Activated CD4-positive, alpha-beta T cell treated with anti-CD3 and anti-CD28 coated beads, Interleukin-2, amount 50 U/mL, for 48 hours (primary cell): ENCODE measurements at places on chromosomes 5 and 9.

DNA sequence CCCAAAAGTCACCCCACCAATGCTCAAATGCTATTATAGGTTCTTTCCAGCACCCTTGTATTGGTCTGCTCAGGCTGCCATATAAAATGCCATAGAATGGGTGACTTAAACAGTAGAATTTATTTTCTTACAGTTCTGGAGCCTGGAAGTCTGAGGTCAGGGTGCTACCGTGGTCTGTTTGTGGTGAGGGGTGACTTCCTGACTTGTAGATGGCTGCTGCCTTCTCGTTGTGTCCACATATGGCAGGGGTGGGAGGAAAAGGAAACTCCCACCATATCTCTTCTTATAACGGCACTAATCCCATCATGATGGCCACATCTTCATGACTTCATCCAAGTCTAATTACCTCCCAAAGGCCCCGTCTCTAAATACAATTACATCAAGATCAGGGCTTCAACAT, 257.8 kb upstream of the TARS1 start:
- no peak for DNase-seq

GRCh38 chr5:125209650-125210049, 463.2 kb upstream of the ZNF608 start:
- DNase-seq = no peak

- no peak for DNase-seq
These were observed 18.9 kb downstream of the MUSK start for GRCh38 chr9:110687497-110687896.

- DNase-seq = no peak
These were observed 8.2 kb upstream of the TRIM14 start for GRCh38 chr9:98127226-98127625.

GRCh38 chr9:125496313-125496834, 210.6 kb downstream of the MAPKAP1 start:
- DNase-seq = no peak

DNA sequence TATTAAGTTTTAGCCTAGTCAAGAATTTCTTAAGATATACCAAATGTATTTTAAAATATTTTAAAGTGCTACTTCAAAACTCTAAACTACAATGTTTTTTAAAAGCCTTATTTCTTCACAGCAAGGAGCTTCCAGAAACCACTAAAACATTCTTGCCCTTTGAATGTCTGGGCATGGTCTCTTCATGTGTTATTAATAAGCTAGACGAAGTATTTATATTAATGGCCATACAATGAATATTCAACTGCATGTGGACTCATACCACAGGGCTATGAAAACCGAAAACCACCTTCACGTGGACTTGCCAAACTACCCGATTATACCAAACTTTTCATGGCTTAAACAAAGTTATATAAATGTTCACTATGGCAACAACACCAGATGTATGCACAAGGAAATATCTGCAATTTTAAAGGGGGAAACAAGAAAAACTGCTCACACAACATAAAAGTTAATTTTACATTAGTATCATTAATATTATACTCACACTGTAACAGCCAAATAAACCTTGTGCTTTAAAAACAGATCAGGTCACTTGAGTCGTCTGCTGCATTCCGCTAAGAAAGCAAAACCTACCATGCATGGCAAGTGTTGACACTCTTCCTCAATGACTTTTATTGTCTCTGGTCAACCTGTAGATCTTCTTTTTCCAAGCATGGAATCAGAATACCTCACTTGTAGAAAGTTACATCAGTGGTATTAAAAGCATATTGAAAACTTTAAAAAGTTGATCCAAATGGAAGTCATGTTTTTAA, 246.3 kb downstream of the BNC2 start:
- DNase-seq = no peak

- no peak for DNase-seq
These were observed 186.3 kb upstream of the EGFLAM start for GRCh38 chr5:38071831-38072694.

GRCh38 chr9:137221506-137222111, 431 bp downstream of the RNF208 start:
- no peak for DNase-seq

GRCh38 chr5:38670878-38671277, 114.4 kb upstream of the LIFR start:
- no peak for DNase-seq

- no peak for DNase-seq
These were observed 73.7 kb downstream of the VPS13A start for GRCh38 chr9:77251050-77251449.

DNA sequence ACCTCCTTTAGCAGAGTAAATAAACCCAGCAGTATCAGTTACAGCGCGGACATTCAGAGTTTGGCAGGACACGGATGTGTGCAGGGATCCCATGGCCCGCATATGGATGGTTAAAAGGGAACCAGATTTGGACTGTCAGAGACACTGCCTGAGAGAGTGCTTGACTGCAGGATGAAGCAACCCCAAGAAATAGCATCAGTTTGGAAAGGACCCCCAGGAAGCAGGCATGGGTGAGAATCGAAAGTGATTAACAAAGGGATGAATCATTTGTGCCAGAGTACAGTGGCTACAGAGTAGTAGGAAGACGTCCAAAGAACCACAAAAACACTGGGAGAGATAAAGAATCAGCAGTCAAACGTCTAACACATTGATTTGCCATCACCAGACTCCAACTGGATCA, 5.5 kb downstream of the C7 start:
- DNase-seq = no peak

DNA sequence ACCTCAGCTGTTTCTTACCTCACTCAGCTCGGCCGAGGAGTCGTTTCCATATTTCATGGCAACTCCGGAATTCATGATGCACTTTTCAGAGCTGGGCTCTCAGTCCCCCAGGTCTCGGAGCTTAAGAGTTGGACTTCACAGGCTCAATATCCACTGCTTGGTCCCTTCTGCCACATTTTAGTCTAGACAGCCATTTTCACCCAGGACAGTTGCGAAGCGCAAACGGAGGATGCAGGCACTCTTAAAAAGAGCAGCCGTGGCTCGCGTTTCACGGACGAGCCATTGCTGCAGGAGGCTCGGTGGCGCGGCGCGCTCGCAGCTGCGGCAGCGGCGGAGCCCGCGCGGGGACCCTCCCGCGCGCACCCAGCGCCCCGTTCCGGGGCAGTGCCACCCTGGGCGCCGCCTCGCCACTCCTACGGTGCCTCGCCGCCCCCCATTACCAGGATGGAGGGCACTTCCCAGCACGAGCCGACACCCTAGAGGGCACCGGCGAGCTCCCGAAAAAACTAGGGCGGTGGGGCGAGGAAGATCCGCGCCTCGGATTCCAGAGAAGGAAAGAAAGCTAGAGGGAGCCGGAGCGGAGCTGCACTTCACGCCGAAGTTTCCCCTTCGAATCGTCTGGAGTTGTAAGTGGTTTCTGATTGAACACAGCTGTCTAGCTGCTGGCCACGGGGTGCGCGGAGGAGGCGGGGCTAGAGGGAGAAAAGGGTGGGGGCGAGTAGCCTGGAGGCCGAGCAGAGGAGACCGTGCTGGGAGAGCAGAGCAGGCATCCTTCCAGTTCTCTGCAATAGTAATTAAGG, 140.3 kb downstream of the TSSK1B start:
- DNase-seq = peak; percentile 80

DNA sequence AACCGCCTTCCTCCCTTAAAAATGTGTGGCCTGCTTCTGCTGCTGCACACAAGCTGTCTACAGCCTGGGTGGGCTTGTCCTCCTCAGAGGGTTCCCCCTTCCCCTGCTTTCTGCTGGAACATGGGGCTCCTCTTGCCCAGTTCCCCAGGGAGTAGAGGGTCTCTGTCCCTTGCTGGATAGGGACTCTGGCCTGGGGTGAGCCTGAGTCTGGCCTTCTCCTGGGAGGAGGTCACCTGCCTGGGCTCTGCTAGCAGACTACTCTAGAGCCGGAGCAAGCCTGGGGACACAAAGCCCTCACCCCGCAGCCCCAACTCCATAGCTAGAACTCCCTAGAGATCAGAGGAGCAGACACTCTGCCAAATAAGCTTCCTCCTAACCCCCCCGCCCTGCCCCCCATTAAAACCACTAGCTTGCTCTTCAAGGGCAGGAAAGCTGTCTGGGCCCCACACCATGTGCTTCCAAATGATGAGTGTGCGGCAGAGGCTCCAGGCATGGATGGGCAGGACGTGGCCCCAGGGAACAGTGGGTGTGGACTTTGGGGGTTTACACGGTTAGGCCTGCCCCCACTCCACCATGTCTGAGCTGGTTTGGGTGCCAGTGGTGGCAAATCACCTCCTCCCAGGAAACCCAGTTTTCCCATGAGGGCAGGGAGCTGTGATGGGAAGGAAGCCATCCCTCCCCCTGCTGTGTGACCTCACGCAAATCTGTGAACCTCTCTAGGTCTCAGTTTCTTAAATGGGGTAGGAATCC, 10.0 kb downstream of the TCF7 start:
- no peak for DNase-seq

- peak; percentile 48 for DNase-seq
These were observed 76.3 kb downstream of the AOPEP start for GRCh38 chr9:94802793-94803192.

DNA sequence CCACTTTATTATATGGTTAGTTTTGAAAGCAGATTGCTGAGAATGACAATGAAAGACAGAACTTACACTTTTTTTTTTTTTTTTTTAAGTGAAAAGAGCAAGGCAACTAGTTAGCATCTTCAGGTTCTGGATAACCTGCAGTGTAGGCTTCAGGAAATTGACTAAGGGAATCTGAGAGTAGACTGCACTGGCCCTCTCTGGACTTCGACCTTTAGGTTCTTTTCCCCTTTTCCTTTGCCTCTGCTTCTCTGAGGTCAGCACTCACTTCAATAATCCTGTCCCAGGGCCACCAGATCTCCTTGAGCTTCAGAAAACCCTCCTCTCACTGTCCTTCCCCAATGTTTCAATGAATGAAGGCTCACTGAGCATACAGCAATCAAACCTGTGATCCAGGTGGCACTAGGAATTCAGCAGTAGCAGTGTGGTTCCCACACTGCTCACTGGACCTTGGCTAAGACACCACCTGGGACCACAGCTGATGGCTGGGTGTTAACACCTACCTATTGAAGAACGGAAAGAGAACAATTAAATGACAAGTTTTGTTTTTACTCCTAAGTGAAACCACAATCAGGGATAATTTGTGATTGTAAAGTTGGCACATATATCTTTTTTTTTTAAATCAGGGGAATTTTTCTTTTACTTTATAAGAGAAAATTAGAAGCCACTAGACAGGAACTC, 85.8 kb upstream of the IL6ST start:
- peak; percentile 36 for DNase-seq

DNA sequence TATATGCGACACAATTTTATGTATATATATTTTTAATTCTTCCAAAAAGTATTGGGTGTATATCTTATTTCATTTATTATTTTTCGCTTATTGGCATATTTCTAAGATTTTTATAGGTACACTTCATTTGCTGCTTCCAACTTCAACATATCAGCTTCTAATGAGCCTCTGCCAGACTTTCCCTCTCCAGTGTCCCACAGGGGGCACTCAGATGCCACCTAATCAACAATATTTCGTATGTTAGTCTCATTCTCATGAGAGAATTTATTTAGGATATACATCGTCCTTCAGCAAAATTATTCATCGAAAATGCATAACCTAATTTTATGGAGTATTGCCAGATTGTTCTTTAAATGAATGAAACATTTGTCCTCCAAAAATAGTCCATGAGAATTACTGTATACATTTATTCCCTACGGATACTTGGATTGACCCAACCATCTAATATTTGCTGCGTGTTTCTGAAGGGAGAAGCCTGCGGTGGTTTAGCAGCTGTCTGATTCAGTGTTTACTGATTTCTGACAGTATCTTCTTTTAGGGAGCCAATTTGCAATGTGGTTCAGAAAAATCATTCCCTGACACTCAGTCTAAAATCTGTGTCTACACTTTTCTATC, 100.6 kb upstream of the SELENOP start:
- peak; percentile 26 for DNase-seq

GRCh38 chr9:134867917-134868750, 12.5 kb upstream of the FCN2 start:
- no peak for DNase-seq

DNA sequence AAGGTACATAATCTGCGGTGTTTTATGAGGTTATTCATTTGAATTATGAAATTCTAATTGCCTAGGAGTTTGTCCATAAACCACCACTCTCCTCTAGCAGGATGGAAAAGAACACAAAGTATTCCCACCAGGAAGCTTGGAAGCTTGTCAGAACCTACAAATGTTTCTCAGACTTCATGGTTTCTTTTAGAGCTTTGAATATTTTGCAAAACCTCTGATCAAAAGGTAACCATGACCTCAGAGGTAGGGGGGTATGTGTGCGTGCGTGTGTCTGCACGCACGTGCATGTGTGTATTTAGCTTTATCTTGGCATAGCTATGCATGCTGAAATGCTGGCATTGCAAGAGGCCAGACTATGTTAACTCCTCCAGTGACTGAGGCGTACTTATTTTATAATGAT, 847.0 kb downstream of the TLE1 start:
- no peak for DNase-seq

DNA sequence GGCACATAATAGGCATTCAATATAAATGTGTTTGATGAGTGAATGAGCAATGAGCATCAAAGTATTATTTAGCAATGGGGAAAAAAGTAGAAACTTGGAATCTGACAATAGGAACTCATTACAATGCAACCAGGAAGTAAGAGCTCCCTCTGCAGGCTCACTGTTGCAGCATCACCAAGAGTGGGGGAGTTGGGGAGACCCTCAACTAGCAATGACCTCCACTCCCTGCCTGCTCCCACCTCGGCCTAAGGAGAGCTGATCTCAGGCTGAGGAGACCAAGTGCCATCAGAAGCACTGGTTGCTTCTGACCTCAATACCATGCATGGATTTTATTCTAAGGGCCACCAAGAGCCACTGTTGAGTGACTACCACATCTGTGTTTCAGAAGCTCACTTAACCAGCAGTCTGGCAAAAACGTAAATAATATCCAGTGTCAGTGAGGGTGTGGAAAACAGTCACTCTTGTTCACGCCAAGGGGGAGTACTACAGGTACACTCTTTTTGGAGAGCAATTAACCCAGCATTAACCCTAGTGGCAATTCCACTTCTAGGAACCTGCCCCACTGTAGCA, 8.0 kb downstream of the VDAC1 start:
- no peak for DNase-seq

- DNase-seq = no peak
These were observed 192.4 kb downstream of the DOCK8 start for GRCh38 chr9:406886-407654.

- no peak for DNase-seq
These were observed 280.4 kb downstream of the PSAT1 start for GRCh38 chr9:78577156-78577906.

DNA sequence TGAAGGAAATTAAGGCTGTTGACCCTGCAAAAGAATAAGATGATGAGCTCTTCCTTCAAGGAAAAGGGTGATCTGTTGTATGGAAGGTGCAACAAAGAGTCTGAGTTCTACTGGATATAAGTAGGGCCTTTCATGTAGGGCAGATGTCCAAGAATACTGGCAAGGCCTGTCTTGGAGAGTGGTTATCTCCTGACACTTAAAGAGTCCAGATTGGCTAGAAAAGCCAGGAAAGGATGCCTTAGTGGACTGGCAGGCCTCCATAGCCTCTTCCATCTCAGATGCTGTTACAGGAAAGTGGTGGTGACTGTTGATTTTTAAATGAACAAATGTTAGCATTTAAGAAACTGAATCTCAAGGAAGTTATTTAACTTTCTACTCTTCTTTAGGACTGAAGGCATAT, 396.2 kb downstream of the RAB3C start:
- no peak for DNase-seq

GRCh38 chr5:127038550-127038949, 8.2 kb upstream of the MARCHF3 start:
- DNase-seq = no peak
